Muscle of back (tissue), 13 donors: ENCODE measurements at places on chromosomes 5 and 9.

DNA sequence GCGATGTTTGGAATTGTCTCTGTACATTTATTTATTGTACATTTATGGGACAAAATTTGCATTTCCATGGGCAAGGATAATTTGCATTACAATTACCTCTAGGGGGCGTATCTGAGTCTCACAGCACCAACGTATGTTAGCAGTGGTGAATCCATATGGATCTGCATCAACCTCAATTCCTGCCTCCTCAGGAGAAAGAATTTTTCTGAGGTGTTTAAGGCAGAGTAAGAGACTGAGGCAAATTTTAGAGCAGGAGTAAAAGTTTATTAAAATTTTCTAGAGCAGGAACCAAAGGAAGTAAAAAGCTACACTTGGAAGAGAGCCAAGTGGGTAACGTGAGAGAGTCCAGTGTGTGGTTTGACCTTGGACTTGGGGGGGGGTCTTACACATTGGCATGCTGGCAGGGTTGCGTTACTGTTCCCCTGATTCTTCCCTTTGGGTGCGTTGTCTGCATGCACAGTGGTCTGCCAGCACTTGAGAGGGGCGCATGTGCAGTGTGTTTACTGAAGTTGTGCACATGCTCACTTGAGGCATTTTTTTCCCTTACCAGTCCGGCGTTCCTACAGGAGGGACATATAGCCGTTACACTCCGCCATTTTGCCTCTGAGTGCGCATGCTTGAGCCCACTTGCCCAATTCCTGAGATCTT, 21.0 kb upstream of the RAB14 start:
- no peak for DNase-seq

GRCh38 chr9:68530618-68531017, 10.1 kb downstream of the TMEM252 start:
- no peak for DNase-seq

- no peak for DNase-seq
These were observed 53.5 kb upstream of the GARNL3 start for GRCh38 chr9:127210851-127211730.

- DNase-seq: no peak
These were observed 67.7 kb downstream of the HMHB1 start for GRCh38 chr5:143879646-143880045.

DNA sequence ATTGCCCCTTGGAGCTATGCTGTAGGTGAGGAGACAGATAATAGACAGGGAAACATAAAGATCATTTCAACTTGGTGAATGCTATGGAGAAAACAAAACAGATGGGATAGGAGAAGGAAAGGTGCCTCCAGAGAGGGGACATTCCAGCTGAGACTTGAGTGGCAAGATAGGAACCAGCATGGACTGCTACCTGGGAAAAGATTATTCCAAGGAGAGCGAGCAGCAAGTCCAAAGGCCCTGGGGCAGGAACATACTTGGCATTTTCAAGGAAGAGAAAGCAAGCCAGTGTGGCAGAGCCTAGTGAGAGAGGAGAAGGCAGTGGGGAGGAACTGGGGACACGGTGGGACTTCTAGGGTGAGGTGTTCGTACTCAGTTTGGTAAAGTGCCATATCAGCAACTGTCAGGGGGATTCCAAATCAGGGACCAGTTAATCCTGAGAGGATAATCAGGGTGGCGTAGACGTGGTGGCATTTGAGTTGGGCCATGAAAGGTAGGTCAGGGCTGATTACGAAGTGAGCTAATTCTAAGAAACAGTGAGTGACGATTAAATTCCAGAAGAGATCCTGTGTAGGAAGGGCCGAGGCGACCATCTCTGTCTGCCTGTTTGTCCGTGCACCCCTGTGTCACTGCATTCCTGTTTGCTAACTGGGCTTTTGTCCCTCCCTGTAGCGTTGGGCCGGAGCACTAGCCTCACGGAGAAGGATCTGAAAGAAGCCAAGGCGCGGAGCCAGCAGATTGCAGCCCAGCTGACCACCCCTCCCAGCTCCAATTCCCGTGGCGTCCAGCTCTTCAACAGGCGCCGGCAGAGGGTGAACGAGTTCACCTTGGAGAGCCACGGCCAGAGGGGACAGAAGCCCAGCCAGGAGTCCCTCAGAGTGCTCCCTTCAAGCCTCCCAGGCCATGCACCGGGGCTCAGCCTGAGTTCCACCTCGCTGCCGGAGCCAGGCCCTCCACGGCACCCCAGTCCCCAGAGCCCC, 7.1 kb downstream of the SYNPO start:
- no peak for DNase-seq

- no peak for DNase-seq
These were observed 70.9 kb upstream of the RARS1 start for GRCh38 chr5:168415401-168415800.

DNA sequence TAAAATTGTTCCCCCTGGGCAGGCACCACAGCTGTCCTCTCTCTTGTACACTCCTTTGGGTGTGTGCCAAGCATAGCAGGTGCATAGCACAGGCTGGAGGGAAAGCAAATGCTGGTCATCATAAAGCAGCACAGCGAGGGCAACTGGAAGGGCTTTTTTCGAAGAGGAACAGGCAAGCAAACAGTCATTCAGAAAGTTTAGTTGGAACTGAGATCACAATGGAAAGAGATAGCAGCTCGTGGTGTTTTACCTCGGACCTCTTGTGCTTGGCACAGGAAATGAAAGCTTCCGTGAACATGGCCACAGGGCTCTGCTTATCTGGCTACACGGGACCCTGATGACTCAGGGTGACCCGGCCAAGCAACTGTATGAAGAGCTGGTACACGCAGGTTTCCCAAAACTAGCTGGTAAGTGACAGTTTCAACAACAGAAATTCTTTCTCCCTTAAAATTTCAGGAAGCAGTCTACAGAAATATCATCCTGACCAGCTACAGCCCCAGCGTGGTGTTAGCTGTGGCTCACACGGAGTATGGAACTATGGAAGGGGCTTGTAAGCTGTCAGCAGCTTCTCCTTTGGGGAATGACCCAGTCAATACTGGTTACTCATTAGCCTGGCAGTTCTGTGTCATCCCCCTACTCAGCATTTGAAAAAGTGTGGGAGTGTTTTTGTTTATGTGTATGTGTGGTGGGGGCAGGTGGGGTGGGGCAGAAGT, 48.1 kb downstream of the POC5 start:
- peak; percentile 44 for DNase-seq

- no peak for DNase-seq
These were observed 2.3 kb downstream of the VAV2 start for GRCh38 chr9:133989625-133990365.

GRCh38 chr5:122237906-122238305, 74.1 kb upstream of the SNCAIP start:
- no peak for DNase-seq

- DNase-seq: no peak
These were observed 44.2 kb downstream of the PWWP2A start for GRCh38 chr5:160075073-160075472.

GRCh38 chr5:77776554-77777206, 541 bp upstream of the TBCA start:
- no peak for DNase-seq

DNA sequence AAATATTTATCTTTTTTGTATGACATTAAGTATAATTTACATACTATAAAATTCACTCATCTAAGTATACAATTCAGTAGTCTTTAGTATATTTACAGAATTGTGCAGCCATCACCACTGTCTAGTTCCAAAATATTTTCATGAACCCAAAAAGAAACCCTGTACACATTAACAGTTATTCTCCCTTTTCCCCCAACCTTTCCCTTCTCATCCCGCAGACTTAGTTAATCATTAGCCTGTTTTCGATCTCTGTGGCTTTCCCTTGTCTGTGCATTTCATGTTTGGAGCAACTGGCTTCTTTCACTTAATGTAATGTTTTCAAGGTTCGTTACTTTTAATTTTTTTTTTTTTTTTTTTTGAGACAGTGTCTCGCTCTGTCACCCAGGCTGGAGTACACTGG, 37.5 kb downstream of the MTREX start:
- no peak for DNase-seq

GRCh38 chr5:131156385-131156784, 8.7 kb downstream of the HINT1 start:
- no peak for DNase-seq

- no peak for DNase-seq
These were observed 5.5 kb downstream of the EXOSC2 start for GRCh38 chr9:130699047-130699446.

GRCh38 chr5:5089895-5090649, 50.1 kb upstream of the ADAMTS16 start:
- DNase-seq: no peak

GRCh38 chr5:137604348-137605095, 105.4 kb upstream of the SPOCK1 start:
- no peak for DNase-seq

DNA sequence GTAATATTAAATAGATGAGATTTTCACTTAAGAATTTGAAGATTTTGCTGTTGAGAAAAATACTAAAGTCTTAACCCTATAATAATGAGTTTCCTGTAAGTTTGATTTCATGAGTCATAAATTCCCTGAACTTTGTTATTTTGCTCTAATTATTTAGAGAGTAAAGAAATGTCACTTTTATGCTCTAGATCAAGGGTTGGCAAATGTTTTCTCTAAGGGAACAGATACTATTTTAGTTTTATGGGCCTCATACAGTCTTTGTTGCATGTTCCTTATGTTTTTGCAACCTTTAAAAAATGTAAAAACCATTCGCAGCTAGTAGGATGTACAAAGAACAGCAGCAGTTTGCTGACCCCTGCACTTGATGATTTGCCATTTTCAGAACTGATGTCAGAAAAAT, 480 bp upstream of the TXNDC8 start:
- DNase-seq: no peak

GRCh38 chr5:132679166-132679565, 5.4 kb downstream of the IL4 start:
- DNase-seq: no peak

- peak; percentile 71 for DNase-seq
These were observed 105.1 kb upstream of the SLC25A48 start for GRCh38 chr5:135729321-135729786.

- DNase-seq: no peak
These were observed 112.2 kb upstream of the HAND1 start for GRCh38 chr5:154590093-154590724.

DNA sequence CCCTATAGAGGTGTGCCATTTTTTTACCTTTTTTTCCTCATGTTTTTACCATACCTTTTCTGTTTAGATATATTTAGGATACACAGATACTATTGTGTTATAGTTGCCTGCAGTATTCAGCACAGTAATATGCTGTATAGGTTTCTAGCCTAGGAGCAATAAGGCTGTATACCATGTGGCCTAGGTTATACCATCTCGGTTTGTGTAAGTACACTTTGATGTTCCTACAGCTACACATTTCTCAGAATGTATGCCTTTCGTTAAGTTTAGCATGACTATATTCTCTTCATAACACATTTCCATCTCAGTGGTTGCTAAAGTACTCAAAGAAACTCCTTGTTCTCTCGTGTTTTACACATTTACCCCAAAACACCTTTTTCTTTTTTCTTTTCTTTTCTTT, 23.0 kb downstream of the UBE2D2 start:
- DNase-seq: no peak

DNA sequence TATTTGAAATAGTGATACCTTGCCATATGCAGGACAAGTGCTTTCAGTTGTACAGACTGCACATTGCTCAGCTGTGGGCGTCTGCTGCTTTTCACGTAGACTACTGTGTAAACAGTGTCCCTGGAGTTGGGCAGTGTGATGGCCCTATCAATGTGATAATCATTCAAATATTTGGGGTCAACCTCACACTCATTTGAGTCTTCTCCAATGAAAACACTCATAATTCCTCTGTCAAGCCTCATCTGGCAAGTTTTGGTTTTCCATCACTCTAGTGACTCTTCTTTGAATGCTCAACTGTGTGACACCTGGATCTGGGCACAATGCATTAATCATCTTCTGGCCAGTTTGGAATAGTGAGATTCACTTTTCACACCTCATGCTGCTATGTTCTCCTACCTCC, 64.4 kb downstream of the UGCG start:
- no peak for DNase-seq

DNA sequence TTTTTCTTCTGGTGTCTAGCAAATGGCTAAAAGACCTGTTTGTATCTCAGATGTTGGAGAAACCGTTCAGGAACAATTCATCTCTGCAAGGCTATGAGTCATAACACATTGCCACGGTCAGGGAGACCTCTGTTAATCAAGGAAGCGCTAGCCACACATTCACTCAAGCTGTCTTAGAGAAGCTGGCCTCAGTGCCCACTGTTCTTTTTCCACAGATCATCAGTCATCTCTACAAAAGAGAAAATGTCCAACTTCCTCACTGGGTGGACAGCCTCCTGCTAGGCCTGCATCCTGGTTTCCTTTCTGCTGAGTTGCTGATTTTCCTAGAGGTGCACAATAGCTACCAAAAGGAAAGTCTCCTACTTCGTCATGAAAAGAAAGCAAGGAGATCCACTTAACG, 360.5 kb downstream of the BNC2 start:
- no peak for DNase-seq

- DNase-seq: peak; percentile 92
These were observed 29.4 kb downstream of the RHOBTB3 start for GRCh38 chr5:95760273-95761191.

GRCh38 chr5:64653766-64654560, 36.3 kb upstream of the SHISAL2B start:
- no peak for DNase-seq

GRCh38 chr5:88782571-88782970, 100.4 kb downstream of the MEF2C start:
- DNase-seq: no peak

DNA sequence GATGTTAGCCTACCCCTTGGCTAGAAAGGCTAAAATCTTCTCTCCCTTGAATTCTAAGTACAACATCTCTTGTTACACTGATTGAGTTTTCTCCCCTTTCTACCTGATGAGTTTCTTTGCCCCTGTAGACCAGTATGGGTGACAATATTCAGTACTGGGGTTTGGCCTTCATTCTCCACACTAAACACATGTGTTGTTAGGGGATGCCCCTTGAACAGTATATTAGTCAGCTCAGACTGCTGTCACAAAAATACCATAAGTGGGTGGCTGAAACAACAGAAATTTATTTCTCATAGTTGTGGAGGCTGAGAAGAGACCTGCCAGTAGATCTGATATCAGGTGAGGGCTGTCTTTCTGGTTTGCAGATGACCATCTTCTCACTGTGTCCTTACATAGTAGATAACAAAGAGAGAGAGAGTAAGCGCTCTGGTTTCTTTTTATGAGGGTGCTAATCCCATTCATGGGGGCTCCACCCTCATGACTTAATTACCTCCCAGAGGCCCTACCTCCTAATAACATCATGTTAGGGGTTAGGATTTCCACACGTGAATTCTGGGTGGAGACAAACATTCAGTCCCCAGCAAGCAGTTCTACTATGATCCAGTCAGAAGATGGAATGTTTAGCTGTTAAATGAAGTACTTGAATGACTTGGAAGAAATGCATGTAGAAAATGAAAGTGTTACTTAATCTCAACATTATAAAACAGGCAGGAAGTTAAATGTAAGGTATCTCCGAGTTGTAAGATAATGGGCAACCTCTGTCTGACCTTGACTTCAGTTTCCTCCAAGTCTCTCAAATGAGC, 17.5 kb downstream of the VLDLR start:
- no peak for DNase-seq

- DNase-seq: no peak
These were observed 1015.8 kb downstream of the CDH18 start for GRCh38 chr5:18972177-18972576.
